Retina (tissue), 1 donor: ENCODE measurements at places on chromosomes 12 and 14.

DNA sequence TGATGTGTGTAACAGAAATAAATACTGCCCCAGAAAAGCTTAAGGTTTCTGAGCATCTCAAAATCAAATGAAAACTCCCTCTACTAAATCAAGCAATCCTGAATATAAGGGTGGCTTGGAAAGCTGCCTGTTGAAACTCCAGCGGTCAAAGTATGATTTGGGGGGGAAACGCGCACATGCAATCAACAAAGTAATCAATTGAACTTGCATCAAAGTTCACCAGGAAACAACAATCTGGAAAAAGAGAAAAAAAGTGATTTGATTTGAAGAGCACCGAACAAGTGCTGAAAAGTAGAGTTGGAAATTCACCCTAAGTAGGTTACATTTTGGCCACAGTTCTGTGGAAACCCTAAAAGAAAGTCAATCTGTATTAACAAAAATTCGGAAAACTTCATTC, 700 bp downstream of the CNIH1 start:
- no peak for DNase-seq

DNA sequence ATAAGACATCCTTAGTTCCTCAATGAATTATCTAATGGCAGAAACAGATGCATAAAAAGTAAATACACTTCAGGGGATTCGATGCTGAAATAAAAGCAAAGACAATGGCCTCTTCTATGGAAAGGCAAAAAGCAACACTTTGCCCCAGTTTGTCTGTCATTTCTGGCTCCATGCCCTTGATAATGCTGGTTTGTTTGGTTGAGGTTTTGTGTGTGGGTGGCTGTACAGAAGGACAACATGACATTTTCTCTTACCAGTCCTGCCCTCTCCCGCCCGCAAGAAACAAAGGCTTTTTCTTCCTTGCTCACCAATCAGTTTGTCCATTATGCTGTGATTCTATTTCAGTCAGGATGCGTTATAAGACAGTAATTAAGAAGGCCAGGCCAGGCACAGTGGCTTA, 18.1 kb upstream of the WDR89 start:
- no peak for DNase-seq

DNA sequence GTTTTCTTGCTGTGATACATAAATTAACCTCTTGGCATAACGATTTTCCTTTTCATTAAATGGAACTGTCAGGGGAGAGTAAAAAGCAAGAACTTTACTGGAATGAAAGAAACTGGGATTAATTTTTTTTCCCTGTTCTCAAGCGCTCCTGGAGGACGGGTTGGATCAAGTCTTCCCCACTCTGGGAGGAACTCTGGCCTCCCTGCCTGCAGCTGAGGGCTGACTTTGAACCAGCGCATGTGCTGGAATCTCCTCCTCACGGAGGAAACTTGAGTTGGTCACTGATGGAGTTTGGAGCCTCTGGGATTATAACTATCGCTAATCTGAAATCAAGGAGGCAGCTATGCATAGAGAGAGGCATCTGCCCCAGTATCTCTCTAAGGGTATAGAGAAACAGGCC, 406.4 kb upstream of the TMEM132C start:
- DNase-seq: no peak

DNA sequence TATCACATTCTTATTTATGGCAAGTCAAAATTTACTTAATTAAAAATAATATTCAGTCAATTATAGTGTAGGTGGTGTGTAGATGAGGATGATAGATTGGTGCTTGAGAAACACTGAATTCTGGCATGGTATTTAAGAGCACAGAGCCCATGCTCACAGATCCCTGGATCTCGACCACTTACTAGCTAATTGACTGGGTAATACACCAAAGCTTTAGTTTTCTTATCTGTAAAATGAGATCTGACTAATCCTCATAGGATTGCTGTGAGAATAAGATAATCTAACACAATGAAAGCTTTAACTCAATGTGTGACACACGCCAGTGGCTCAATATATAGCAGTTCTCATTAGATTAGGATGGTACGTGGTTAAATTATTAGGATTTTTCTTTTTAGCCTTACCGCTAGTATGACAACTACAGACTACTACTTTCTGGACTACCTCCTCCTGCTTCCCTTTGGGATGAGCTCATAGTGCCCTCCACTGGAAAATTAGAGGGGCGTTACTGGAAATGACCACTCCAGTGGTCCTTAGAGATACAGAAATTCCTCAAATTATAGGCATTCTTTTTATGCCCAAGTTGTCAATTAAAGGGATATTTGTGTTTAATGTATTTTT, 482.8 kb upstream of the TBX3 start:
- no peak for DNase-seq

GRCh38 chr12:108815875-108816594, 41.3 kb downstream of the SSH1 start:
- no peak for DNase-seq

GRCh38 chr12:106189341-106189740, 50.6 kb upstream of the NUAK1 start:
- DNase-seq: no peak

DNA sequence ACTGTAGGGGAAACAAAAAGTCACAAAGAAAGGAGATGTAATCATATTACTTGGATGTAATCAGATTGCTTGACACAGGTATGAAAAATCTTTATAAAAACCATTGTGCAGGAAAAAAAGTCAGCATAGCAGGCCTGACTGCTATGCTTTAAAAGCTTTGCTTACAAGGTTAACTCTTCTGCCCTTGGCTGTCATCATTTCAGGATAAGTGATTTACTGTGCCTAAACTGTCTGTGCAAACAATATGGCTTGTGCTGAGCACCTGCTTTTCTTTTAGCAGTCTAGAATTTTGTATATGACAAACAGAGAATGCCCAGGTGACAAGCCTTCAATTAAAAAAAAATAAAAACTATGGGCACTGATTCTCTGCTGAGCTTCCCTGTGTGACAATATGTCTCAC, 63.8 kb upstream of the PLEKHG7 start:
- no peak for DNase-seq

DNA sequence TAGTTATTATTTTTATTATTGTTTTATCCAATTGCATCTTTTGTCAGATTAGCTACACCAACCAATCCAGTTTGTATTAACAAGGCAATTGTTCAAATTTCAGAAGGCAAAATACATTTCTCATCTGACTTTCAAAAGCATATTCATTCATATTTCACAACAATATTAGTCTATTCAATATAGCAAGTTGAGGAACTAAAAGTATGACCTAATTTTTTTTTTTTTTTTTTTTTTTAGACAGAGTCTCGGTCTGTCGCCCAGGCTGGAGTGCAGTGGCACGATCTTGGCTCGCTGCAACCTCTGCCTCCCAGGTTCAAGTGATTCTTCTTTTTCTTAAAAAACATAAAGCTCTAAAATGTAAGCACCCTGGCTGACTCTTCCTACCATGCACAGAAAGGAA, 17.3 kb downstream of the COX14 start:
- no peak for DNase-seq

DNA sequence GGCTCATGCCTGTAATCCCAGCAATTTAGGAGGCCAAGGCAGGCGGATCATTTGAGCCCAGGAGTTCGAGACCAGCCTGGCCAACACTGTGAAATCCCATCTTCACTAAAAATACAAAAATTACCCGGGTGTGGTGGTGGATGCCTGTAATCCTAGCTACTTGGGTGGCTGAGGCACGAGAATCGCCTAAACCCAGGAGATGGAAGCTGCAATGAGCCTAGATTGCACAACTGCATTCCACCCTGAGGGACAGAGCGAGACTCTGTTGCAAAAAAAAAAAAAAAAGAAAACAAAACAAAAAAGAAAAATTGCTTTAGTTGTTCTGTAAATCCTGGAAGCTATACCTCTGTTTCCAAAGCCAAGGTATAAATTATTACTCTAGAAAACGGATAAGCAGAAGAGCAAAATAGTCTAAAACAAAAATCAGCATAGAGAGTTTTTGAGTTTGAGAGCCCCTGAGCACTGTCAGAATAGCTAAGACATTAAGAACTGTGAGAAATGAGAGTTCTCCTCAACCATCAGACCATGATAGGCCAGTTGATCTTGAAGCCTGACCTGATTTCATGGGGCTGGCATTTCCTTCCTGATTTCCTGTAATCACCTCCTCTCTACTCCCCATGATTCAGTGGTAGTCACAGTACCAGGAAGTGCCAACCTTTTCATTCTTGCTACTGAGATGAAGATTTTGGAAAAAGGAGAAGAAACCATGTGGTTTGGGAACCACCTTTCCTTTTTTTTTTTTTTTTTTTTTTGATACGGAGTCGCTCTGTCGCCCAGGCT, 31.7 kb downstream of the ATP2A2 start:
- DNase-seq: no peak

GRCh38 chr12:118183155-118183554, 47.2 kb downstream of the PEBP1 start:
- DNase-seq: no peak

DNA sequence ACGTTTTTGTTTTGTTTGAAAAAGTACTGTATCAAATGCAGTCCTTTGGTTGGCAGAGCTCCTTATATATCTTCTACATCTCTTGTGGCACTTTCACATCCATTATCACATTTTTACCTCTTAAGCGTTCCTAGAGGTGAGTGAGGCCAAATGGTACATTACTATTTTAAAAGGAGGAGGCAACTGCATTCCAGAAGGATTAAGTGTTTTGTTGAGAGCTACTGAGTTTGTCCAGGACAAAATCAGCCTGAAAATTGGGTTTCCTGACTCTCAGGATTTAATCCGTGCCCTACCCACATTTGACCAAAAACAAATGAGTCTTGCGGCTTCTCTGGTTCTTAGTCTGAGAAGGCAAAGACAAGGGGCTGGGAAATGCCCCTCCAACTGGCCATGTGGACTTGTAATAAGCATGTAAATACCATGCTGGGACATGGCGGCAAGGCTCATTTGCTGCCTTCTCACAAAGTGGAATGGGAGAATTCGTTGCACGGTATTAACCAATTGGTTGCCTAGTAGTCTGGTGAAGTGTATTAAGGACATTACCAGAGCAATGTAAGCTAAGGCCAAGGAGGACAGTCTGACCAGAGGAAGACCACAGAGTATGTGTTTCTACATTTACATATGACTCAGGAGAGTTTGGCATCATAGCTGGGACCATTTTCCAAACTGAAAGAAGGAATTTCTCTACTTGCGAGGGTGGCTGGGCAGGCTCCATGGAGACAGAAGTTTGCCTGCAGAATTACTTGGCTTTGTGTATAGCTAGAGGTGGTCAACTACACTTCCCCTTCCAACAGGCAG, 175.8 kb upstream of the PLXNC1 start:
- DNase-seq: no peak

GRCh38 chr12:851913-852312, 97.6 kb downstream of the RAD52 start:
- DNase-seq: no peak
